ENCODE measurements at places on chromosomes 6 and 20.
A peak's percentile ranks its signal among the peaks of the same experiment; 100 is the strongest.

DNA sequence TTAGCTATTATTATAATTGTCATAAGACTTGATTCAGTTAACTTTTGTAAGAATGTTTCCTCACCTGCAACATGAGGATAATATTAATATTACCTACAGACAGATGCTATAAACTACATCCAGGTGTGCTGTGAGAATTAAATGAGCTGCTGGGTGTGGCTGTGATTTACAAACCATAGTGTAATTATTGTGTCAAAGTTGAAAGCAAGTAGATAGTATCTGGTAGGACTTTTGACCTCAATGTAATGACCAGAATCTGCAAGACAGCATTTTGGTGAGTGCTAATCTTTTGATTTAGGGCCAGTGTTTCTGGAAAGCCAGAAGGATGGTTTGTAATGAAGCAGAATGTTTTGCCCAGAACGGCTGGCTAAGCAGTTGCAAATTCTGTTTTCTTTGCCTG, 162.5 kb downstream of the TRMT11 start:
- DNase-seq: no peak

DNA sequence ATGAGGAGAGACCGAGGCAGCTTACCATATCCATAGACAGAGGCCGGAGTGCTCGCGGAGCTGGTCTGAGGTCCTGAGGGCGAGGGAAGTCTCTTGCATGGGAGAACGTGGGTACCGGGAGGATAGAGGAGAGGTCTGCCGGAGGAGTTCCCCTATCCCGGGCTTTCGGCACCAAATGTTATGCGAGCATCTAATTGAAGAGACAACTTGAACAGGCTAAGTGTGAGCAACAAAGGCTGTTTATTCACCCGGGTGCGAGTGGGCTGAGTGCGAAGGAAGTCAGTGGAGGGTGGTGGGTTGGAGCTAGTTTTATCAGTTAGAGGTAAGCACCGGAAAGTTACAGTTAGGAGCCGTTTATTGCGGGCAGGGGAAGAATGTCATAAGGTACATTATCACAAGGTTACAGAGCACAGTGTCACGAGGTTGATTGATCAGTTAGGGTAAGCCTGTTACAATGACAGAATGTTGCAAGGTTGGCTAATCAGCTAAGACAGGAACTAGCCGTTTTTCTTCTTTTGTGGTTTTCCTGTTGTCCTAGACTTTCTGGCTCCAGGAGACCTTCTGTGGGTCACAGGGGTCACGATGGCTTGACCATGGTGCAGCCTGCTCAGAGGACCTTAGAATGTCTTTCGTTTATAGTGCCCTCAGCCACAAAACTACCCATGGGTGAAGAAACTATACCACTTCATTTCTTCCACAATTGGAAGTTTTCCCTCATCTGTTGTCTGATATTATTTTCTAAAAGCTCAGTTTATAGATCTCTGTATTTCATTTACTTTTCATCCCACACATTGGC, 746.0 kb upstream of the ADGRB3 start:
- DNase-seq: no peak

DNA sequence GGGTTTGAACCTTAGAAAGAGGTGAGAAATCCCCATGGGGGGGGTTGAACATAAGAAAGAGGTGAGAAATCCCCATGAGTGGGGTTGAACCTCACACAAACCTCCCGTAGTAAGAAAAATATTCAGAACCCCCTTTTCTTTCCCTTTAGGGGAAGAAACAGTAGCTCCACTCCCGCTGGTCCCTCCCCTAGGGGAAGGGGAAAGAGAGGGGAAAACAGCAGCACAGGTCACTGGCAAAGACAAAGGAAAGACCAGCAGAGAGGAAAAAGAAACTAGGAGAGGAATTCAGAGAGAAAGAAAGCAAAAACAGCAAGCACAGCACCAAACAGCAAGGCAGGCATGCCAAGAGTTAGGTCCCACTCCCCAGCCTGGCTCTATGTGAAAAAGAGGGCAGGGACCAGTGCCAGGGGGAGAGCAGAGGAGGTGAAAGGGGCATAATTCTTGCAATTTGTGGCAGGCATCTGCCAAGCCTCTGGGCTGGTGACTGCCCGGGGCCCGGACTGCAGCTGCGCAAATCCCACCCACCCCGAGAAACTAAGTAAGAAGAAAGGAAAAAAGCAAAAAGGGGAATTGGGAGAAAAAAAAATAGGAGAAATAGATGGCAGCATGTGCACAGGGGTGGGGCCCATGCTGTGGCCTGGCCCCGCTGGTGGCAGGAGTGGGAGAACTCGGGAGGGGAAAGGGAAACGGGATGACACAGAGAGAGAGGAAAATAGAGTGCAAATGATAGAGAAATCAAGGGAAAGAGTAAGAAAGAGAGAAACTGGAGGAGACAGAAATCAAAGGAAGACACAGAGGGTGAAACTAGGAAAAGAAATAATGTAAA, 15.1 kb upstream of the GOPC start:
- no peak for DNase-seq

DNA sequence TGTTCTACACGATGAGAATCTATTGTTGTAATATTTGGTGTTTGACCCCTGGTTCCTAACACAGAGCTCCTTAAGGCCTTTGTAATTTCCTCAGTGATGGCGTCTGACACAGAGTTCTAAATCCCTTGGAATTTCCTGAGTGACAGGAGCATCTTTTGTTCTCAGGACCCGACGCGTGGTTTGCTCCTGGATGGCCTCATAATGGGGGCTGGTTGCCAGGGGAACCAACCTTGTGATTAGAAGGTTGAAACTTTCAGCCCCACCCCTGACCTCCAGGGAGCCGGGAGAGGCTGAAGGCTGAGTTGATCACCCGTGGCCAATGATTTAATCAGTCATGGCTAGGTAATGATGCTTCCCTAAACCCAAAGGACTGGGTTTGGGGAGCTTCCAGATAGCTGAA, 20.5 kb upstream of the ZNF133 start:
- DNase-seq: no peak

GRCh38 chr6:28225056-28225834, at the start of gene ZSCAN9:
TSS of gene ZSCAN9 (plus strand) at chr6:28225275. CDS start at chr6:28227085, 1,810 bp downstream.
- peak; percentile 47 for DNase-seq

DNA sequence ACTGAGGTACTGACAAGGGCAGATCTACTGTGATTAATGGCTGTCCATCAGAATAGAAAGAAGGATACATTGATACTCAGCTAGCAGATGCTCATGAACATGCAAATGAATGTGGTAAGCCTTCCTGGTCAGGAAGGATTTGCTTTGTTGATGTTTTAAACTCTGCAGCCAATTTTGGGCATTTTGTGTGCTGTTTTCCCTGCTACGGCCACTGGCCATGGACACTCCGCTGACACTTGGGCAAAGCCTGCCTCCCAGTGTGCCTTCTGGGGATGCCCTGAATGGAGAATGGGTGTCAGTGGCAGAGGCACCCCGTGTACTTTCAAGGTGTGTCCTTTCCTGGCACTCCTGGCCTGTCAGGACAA, 113.1 kb downstream of the SOBP start:
- no peak for DNase-seq

DNA sequence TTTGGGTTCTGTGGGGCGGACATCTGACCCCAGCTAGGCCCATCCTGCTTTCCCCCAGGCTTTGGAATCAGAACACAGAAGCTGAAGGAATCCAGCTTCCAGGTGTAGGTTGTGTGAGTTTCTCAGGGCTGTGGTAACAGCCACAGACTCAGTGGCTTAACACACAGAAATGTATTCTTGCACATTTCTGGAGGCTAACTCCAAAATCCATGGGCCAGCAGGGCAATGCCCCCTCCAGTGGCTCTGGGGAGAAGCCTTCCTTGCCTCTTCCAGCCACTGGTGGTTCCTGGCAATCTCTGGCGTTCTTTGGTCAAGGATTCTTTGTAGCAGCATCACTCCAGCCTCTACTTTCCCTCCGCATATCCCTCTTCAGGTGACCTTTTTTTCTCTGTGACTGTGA, 1.3 kb upstream of the EMILIN3 start:
- DNase-seq: no peak

GRCh38 chr6:14086701-14087100, 30.9 kb upstream of the CD83 start:
- DNase-seq: no peak

DNA sequence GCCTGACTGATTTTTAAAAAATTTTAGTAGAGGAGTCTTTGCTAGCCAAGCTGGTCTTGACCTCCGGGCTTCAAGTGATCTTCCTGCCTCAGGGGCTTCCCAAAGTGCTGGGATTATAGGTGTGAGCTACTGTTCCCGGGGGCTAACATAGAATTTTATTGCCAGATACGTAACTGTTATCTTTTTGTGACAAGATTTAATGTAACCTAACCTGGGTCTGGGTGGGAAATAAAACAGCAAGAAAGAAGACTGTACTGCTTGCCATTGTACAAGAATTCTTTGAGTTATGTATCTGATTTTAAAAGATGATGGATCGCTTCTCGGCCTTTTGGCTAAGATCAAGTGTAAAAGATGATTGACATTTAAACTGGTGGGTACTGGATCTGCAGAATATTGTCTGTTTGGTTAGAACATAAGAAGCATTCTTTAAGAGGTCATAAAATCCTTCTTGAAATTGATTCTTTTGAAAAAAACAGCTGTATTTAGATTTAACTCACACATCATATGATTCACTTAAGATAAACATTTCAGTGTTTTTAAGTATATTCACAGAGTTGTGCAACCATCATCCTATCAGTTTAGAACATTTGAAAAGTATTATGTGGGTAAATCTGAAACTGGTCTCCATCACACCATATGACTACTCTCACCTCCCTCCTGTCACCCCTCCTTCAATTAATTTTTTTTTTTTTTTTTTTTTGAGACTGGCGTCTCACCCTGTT, 21.6 kb downstream of the TPX2 start:
- no peak for DNase-seq

- no peak for DNase-seq
Measured at GRCh38 chr20:62874964-62875344, 13.3 kb upstream of the TCFL5 start.

GRCh38 chr6:90326404-90327057, 29.9 kb upstream of the BACH2 start:
- no peak for DNase-seq

GRCh38 chr6:56947924-56948323, 7.0 kb upstream of the BEND6 start:
- no peak for DNase-seq

GRCh38 chr6:1636971-1637871, 27.5 kb downstream of the FOXC1 start:
- DNase-seq: no peak

DNA sequence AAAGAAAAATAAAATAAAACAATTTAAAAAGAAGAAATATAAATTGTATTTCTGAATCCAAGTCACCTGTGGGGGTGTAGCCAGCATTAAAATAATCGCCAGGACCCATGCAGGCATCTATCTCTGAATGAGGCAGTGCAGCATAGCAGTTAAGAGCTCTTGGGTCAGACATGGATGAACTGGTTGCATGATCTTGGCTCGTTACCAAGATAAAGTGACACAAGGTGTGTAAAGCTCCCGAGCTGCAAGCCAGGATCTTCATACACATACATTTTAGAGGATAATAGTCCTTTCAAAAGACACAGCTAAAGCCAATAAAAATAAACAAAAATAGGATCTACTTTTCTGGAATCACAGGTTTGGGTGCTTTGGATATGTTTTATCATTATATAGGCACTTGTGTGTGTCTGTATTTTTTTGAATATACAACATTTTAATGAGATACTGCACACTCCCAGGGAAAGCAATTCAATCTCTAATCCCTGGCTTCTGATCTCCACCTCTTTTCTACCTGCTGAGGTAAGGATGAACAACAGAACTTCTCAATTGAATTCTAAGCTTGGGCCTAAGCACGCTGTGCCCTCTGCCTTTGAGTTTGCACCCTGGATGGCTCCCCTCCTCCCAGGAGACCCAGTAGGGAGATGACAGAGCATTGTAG, 8.9 kb downstream of the TRIM10 start:
- DNase-seq: no peak

GRCh38 chr20:56628873-56629463, at the start of gene TFAP2C:
TSS of gene TFAP2C (plus strand) at chr20:56629306. CDS start at chr20:56629545, 239 bp downstream.
- no peak for DNase-seq

- DNase-seq: no peak
Measured at GRCh38 chr20:8212286-8212685, 80.2 kb downstream of the PLCB1 start.

GRCh38 chr6:166484863-166485262, 101.6 kb downstream of the RAMACL start:
- DNase-seq: no peak

- no peak for DNase-seq
Measured at GRCh38 chr6:165732696-165733488, 69.9 kb upstream of the PDE10A start.

DNA sequence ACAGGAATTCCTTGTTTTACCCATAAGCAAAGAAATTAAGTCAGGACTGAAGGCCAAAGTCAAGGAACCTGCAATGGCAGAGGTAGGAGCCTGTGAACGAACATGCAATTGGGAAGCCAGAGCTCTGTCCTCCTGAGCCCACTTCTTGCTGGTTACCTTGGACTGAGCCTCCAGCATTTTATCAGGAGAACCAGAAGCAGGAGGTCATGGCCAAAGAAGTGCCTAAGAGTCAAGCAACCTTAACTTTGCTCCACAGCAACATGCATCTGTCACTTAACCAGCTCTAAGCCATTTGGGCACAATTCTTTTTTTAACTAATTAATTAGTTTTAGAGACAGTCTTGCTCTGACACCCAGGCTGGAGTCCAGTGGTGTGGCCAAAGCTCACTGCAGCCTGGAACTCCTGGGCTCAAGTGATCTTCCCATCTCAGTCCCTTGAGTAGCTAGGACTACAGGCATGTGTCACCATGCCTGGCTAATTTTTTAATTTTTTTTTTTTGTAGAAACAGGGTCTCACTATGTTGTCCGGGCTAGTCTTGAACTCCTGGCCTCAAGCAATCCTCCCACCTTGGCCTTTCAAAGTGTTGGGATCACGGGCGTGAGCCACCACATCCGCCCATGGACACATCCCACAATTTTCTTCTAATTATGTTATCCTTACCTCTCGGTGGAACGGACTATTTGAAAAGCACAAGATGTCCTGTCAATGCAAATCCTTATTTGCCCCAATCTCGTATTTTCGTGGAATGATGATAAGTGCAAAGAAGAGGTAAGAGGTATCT, 334.2 kb downstream of the CD83 start:
- no peak for DNase-seq

- no peak for DNase-seq
Measured at GRCh38 chr6:159052720-159053119, 7.9 kb upstream of the TAGAP start.

DNA sequence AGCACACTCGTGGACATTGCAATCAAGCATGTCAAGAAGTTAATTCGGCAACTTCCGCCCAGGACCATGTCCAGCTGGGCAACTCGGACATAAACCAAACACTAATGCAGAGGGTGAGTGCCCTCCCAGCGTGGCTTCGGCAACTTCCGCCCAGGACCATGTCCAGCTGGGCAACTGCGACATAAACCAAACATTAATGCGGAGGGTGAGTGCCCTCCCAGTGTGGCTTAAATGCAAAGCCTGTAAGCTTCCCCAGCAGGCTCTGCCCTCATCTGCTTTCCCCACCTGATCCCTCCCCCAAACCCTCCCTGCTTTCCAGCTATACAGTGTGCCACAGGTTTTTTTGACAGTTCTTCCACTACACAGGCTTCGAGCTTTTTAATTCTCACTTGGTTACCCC, 143.4 kb downstream of the PXDC1 start:
- DNase-seq: no peak

GRCh38 chr20:13009682-13010406, 1.1 kb downstream of the SPTLC3 start:
- no peak for DNase-seq
